Amniotic epithelial cell (primary cell): ENCODE measurements at places on chromosomes 16 and 17.

DNA sequence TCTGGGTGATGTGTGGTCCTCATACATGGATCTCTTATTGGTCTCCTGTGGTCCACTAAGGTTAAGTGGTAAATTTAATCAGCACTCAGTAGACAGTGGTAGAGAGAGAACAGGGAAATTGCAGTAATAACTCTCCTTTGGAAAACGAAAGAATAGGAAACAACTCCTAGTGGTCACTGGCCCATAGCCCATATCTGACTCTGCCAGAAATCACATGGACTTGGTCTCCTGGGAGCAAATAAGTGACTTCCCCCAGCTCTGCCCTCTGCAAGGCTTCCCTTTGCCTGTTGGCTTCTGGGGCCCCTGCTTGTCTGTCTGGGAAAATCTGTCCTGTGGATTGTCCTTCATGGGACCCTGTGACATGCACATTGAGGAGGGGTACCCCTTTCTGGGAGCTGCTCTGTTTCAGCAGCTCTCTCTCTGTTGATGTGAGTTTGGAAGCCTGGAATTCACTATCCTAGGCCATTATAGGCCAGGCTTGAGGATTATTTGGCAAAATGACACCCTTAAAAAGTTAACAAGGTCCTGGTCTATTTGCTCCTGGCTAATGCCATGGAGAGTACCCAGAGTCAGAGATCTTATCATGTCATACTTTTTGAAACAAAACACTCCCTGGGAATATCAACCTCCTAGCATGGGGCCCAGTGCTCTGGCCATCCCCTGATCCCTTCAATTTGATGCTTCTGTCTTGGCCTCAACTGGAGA is 58.0 kb upstream of the HNF1B start:
- DNase-seq: peak; percentile 10

GRCh38 chr16:55154956-55155355 is 169.0 kb upstream of the IRX6 start:
- no peak for DNase-seq

- peak; percentile 88 for DNase-seq
Measured at GRCh38 chr16:57764341-57765159, 29.0 kb downstream of the KATNB1 start.

DNA sequence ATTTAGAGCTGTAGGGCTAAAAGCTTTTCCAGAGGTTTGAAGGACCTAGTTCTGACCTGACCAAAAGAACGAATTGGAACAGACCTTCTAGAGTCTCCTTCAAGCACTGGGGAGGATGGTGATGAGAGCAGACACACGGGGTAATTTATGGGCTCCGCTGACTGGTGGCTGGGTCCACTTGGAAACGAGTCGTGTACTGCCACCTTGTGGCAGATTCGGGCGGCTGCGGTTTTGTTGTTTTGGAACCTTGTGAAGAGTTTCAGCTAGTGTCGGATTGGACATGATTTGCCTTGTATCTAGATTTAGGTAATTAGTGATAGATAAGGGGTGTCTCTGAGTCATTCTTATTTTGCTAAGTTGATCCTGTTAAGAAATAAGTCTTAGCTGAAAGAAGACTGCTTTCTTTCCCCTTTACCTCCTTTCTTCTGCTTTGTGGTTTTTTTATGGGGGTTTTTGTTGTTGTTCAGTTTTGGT is 98.9 kb downstream of the AATF start:
- peak; percentile 85 for DNase-seq

GRCh38 chr16:71350821-71351557 is 7.5 kb upstream of the CALB2 start:
- no peak for DNase-seq

- DNase-seq: no peak
Measured at GRCh38 chr16:57518520-57518919, 17.9 kb downstream of the CCDC102A start.

- no peak for DNase-seq
Measured at GRCh38 chr17:74324521-74324920, 1.5 kb upstream of the KIF19 start.

- DNase-seq: no peak
Measured at GRCh38 chr17:258045-258734, 76.7 kb upstream of the DOC2B start.

- DNase-seq: no peak
Measured at GRCh38 chr16:1102921-1103635, 7.0 kb upstream of the C1QTNF8 start.

GRCh38 chr17:1592751-1593629 is 30.4 kb upstream of the PITPNA start:
- no peak for DNase-seq

DNA sequence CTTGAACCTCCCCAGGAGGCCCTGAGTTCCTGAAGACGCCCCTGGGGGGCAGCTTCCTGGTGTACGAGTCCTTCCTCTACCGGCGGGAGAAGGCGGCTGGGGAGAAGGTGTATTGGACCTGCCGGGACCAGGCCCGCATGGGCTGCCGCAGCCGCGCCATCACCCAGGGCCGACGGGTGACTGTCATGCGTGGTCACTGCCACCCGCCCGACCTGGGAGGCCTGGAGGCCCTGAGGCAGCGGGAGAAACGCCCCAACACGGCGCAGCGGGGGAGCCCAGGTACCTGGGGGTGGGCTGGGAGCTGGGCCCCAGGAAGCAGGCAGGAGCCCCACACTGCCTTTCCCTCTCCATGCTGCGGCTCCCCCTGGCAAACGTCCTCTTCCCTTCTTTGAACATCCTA is 22.0 kb downstream of the FLYWCH1 start:
- DNase-seq: no peak

- DNase-seq: no peak
Measured at GRCh38 chr16:75085556-75085955, 31.0 kb downstream of the LDHD start.

DNA sequence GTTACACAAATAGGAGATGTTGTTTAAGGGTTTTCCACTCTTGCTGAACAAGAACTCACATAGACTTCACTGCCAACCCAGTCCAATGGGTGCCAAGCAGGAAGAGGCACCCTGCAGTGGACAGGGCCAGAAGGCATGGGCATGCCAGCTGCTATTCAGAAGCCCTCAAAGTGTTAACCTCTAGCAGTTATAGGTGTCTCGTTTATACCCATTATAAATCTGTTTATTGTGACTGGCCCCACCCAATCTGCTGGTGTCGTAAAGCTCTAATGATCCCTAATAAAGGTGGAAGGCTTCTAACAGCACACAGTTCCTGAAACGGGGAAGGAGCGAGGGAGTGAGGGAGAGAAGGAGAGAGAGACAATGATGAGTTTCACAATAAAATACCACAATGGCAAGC is 23.9 kb downstream of the HNF1B start:
- no peak for DNase-seq

DNA sequence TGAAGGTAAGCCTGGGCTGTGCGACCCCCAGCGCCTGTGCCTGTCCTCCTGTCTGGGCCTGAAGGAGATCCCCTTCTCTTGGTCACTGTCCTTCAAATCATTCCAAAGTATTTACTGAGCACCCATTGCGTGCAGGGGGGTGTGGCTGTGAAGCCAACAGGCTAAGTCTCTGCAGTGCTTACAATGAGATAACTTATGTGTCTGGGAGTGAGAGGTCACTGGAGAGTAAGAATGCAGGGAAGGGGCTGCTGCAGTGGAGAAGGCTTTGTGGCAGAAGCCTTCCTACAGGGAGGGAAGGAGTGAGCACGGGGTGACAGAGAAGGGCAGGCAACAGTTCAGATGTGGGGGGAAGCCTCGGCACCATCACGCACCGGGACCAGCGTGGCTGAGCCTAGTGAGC is 11.2 kb upstream of the SMIM5 start:
- DNase-seq: no peak

GRCh38 chr16:11913425-11914079 is 2.2 kb downstream of the GSPT1 start:
- no peak for DNase-seq
